ENCODE measurements at places on chromosomes 16 and 17.
A peak's percentile ranks its signal among the peaks of the same experiment; 100 is the strongest.

DNA sequence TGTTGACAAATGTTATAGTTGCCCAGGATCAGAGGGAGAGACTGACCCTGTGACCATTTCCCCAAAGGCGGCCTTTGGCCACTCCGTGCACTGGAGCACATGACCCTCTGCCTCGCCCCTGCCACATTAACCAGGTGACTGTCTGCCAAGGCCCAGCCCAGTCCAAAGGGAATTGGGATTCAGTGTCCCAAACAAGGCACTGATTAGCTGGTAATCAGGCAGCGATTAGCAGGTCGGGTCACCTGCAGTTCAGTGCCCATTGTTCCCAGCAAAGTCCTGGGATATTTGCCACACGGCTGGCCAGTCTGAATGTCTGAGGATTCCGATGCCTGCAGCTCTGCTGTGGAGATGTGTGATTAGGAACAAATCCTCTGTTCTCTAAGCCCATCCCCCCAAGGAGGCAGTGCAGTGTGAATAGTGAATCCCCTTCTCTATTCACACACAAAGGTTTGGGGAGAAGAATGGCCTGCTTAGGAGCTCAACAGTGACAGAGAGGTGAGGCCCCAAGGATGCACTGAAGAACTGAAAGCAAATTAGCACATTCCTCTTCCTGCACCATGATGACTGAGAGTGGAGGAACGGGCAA, 123.1 kb upstream of the MAF start:
- no peak for DNase-seq

GRCh38 chr17:48198950-48199541, 91.5 kb downstream of the SNX11 start:
- no peak for DNase-seq

GRCh38 chr17:38428643-38429371, 543 bp downstream of the ARHGAP23 start:
- no peak for DNase-seq

DNA sequence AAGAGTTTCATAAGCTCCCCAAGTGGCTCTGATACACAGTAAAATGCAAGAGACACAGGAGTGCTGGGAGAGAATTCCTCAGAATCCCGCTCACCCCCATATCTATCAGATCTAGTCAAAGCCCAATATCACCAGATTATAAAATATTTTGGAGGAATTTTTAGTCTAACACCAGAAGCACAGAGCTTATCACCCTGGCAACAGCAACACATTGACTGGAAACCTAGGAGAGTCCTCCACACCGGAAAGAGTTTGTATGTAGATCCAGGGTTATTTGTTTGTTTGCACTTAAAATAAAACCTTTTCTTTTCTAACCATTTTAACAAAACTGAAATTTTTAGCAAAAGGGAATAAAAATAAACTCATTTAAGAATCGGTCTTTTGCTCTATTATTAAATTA, 7.2 kb downstream of the SOX9 start:
- no peak for DNase-seq

DNA sequence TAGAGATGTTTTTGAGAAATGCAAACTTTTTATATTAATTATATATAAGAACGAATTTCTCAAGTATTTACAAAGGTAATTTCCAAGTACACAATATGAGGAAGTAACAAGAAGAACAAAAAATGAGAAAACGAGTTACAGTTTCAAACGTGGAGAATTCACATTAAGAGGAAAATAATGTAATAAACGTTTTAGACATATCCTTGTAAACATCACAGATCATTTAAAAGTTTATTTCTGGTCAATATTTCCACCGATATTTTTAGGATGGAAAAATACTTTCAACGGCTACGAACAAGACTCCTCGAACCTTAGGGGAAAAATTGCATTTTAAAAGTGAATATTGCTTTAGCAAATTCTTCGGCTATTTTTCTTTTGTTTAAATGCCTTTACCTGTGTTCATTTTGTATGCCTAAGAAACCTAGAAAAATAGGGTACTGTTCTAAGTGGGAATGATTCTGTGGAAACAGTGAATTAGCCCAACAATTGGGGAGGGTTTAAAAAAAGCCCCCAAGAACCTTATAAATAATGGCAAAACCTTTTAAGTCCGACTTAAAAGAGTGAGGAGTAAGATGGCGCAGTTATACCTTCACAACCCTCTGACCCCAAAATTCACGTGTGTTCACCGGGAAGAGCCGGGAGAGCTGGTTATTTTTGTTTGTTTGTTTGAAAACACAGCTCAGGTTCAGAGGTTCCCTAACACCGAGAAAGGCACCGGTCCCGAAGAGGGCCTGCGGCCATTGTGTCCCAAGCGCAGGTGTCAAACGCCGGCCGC, 3.3 kb downstream of the HNF1B start:
- no peak for DNase-seq

DNA sequence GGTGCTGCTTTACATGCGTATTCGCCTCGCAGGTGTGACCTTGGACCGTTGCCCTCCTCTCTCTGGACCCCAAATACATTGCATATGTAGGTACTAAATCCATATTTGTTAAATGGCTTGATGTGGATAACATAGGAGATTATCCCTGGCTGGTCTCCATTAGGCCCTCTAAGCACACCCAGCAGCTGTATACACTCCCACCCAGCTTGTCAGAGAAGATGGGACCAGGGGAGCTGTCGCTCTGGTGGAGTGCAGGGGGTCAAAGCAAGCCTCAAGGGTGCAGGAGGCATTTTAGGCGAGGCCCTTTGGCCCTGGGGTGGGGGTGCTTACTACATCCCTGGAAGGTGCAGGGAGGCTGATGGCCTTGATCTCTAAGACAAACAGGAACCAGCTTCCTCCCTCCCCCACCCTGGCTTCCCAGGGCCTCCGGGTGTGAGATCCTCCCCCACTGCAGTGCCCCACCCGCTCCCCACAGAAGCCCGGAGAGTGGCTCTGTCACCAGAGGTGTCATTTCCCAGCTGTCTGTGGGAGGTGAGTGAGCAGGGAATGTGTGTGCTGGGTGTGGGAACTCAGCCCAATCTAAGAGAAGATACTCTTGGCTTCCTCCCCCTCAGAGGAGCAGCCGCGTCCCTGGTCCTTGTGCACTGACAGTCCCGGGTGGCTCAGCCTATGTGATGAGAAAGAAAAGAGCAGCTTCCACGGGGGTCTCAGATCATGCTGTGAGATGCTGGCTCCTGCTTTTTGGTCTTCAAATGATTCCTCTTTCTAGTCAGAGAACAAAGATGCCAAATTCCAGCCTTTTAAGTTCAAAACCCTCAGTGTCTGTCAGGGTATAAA, 1.4 kb upstream of the VAMP2 start:
- DNase-seq = no peak

GRCh38 chr17:50832864-50833381, 2.5 kb upstream of the WFIKKN2 start:
- DNase-seq = no peak

GRCh38 chr17:38743556-38744171, 4.5 kb downstream of the PCGF2 start:
- DNase-seq = no peak

GRCh38 chr16:24609740-24610415, 70.5 kb downstream of the RBBP6 start:
- DNase-seq = no peak

DNA sequence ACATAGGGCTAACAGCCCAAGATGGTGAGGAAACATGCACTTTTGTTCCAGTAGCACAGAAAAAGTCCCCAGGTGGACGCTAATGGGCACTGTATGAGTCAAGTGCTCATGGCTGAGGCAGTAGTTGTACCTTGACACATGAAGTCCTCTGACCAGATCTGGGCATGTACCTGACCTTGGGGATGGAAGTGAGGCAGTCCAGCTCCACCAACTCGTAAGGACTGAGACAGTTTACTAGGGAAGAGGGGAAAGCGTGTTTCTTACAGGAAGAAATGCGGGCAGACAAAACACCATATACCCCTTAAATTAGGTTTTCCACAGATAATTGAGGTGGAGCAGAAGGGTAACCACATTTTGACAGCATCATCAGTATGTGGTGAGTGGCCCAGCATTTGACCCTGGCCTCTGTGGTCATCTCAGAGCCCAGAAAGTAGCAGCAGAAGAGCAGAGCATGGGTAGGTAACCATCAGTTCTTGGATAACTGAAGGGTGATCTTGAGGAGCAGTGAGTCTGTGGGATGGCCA, 32.4 kb upstream of the METTL9 start:
- DNase-seq = no peak

DNA sequence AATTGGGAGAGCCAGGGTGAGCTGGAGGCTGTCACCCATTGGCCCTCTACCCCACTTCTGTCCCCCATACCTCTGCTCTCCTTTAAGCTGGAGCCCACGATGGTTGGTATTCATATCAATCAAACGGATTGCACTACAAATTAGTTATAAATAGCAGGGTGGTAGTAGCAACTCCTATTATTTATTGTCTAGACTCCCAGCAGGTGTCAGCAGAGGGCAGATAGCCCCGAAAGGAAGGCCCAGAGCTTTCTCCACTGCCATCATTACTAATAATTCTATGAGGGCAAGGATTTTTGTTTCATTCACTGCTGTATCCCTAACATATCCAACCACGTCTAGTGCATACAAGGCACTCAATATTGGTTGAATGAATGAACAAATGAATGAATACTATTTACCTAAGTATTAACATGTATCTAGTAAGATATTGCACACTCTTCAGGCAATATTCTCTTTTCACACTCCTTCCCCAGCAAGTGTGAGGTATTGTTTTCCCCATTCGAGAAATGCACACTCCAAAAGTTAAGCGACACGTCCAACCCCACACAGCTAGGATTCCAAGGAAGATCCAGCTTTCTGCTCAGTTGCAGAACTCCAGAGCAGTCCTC, 6.3 kb downstream of the C17orf50 start:
- peak; percentile 20 for DNase-seq

- no peak for DNase-seq
Observed at GRCh38 chr17:34601416-34601815, 22.0 kb downstream of the TMEM132E start.

DNA sequence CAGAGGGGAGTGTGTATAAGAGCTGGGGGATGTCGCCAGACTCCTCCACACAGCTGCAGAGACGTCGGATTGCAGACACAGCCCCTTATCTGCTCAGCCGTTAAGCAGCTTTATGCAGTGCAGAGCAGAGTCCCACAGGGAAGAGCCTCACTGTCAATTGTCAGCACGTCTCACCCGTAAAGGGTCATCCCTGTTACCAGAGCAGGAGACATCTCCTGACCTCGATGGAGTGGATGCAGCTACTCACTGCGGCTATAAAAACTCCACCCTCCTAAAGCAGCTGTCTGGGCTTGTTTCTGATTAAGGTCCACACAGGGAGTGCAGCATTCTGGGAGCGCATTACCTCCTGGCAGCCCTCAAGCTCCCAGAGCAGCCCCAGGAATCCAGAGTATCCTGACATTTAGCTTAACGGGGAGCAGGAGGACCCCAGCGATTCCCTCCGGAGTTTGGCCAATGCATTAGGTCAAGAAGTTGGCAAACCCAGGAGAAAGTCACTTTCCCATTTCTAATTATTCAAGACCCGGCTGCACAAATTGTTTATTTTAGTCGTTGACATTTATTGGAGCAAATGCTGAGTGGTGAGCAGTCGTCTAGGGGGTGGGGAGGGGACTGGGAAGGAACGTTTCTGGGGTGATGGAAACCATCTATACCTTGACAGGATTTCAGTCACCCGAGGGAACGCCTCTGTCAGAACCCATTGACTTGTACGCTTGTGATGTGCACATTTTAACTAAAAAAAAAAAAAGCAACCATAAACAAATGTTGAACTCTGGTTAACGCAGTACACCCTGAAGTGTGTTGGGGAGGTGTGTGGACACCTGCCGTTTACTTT, 100.0 kb upstream of the ZNF469 start:
- no peak for DNase-seq

- DNase-seq = no peak
Observed at GRCh38 chr16:3830625-3831254, 49.8 kb downstream of the CREBBP start.

DNA sequence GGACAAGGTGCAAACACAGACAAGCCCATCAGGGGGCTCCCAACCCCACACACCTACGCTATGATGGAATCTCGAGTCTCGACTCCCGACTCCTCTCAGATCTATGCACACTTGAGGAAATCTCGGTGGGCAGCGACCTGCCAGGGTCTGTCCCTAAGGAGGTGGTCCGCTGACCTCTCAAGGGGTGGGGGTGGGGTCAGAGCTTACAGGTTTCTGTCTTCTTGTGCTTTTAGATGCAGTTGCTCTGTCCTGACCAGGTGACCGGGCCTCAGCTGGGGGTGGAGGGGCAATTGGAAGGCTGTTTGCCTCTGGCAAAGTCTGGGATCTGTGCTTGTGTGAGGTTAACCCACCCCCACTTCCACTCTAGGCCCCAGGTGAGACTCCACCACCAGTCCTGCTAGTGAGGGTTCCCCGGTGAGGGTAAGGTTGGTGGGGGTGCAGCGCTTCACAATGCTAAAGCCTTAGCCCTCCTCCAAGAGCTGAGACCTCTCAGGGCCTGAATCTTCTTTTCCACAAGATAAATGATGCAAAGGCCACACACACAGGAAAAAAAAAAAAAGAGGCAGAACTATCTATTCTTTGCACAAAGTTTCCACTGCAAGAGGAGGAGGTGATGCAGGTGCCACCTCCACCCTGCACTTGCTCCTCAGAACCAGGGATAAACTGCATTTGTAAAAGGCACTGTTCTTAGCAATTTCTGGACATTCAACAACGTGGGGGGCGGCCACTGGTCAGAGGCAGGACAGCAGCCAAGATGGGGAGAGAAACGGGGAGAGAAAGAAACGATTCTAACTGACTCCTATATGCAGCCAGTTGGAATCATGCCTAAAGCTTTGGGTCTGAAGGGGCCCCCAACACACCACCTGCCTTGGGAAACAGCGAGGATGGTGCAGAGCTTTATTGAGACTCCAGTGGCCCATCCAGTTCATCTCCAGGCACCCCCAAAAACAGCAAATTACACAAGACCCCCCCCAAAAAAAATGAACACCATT, 4.1 kb downstream of the CISD3 start:
- DNase-seq = no peak

- no peak for DNase-seq
Observed at GRCh38 chr16:50796829-50797228, 54.9 kb downstream of the CYLD start.

GRCh38 chr16:69311533-69312387, 610 bp downstream of the VPS4A start:
- peak; percentile 9 for DNase-seq

GRCh38 chr16:80547145-80547544, 6.4 kb downstream of the DYNLRB2 start:
- DNase-seq = no peak

- no peak for DNase-seq
Observed at GRCh38 chr17:34723875-34724274, 144.5 kb downstream of the TMEM132E start.

GRCh38 chr17:79078476-79079190, 4.0 kb downstream of the ENGASE start:
- no peak for DNase-seq

DNA sequence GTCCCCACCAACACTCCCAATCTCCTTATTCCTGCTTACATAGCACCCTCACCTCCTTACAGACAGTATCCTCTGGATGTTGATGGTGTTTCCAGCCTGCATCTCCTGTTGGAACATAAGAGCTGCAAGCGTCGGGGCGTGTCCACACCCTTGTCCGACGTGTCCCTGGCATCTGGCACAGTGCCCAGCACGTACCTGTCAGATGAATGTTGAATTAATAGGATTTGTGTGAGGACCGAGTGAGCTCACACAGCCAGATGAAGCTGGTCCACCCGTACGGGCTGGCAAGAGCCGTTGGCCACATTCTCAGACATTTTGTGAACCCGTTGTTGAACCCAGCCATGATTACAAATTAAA, 12.2 kb upstream of the CBX4 start:
- DNase-seq = no peak

- DNase-seq = no peak
Observed at GRCh38 chr16:87086156-87086555, 231.0 kb downstream of the C16orf95 start.

GRCh38 chr17:21113049-21113690, 13.6 kb upstream of the DHRS7B start:
- DNase-seq = no peak

Data from T follicular helper cell (primary cell).